NCI-H2029 treated with DMSO at 0.1 percent for 48 hours (cell line): ENCODE measurements at places on chromosomes 7 and 10.

DNA sequence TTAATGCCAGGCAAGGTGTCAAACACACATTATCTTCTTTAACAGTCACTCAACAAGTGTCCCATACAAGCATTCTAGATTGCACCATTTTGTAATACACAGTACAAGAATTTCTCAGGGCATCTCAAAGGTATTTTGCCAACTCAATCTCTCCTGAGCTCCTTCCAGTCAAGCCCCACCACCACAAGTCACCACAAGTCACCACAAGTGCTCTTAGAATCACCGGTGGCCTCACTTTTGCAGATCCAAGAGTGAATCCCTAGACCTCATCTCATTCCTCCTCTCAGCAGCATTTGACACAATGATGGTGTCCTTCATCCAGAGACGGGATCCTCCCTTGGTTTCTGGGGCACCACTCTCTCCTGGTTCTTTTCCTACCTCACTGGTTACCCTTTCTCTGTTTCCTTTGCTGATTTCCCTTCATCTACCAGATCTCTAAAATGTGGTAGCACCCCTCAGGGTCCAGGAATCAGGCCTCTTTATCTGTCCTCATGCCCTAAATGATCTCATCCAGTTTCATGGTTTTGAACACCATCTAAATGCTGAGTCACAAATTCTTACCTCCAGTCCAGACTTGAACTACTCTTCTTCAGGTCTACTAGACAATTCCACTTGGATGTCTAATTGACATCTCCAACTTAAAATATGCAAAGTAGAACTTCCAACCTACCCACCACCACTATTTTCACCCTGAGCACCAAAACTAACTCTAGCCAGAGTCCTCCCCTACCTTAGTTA is 26.9 kb downstream of the VPS41 start:
- DNase-seq, result no peak

GRCh38 chr10:12470719-12471118 is 121.4 kb downstream of the CAMK1D start:
- no peak for DNase-seq

- DNase-seq, result no peak
Observed at GRCh38 chr7:105423987-105424386, 35.3 kb upstream of the SRPK2 start.

- no peak for DNase-seq
Observed at GRCh38 chr7:102890292-102890970, 22.4 kb upstream of the LRRC17 start.

DNA sequence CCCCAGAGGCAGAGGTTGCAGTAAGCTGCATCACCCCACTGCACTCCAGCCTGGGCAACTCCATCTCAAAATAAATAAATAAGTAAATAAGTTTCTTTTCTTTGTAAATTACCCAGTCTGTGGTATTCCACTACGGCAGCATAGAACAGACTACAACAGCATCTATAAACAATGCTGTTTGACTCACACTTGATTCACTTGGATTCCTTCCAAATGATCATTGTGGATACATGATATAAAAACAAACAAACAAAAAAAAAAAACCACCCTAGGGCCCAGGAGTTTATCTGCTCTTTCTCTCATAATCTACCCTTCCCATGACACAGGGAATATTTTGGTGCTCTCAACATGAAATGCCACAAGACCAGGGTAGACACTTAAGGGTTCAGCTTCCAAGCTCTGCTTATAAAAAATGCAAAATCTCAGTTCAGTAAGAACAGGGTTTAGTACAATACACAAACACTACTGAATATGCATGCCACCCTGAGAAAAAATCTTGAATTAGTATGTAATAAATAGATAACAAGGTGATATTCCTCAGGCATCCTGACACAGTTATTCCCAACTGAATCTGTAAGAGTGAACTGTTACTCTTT is 200.9 kb downstream of the FAM107B start:
- DNase-seq, result no peak

DNA sequence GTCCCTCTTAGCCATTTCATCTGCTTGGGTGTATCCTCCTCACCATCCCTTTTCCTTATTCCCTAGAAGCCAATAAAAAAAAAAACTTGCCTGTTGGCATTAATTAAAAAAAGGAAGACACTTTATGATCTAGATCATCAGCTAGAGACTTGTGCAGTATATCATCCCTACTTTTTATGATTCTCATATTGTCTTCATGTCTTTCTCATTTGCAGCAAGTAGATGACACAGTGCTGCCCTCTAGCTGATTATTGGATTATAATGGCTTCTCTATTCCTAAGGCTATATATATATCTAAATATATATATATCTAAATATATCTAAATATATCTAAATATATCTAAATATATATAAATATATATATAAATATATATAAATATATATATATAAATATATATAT is 272.4 kb upstream of the LRGUK start:
- peak; percentile 7 for DNase-seq

DNA sequence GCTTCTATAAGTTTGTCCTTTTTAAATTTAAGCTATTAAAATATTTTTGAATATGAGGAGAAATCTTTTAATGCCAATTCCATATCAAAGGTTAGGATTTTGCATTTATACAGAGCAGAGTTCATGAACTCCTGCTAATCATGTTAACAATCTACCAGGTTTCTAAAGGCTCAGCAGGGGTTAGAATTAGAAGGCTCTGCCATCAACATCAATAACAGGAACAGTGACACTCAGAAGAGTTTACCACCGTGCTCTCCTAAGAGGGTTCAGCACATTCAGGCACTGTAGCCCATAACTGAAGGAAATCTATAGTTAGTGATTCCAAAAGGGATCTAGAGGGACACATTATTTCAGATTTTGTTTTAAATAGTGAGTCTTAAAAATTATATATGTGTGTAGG is 100.1 kb downstream of the HOXA1 start:
- no peak for DNase-seq

DNA sequence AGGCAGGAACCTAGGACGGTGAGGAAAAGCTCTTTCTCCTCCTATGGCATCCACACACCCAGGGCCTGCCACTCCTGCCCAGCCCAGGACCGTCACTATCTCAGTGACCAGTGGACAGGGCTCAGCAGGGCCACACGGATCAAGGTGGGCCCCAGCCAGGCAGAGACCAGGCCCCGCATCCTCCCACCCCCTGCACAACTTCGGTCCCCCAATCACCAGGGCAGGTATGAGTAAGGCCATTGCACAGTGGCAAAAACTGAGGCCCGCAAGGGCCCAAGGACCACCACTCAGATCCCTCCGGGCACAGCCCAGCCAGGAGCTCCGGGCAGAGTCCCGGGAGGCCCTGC is 30.3 kb downstream of the OAT start:
- no peak for DNase-seq

DNA sequence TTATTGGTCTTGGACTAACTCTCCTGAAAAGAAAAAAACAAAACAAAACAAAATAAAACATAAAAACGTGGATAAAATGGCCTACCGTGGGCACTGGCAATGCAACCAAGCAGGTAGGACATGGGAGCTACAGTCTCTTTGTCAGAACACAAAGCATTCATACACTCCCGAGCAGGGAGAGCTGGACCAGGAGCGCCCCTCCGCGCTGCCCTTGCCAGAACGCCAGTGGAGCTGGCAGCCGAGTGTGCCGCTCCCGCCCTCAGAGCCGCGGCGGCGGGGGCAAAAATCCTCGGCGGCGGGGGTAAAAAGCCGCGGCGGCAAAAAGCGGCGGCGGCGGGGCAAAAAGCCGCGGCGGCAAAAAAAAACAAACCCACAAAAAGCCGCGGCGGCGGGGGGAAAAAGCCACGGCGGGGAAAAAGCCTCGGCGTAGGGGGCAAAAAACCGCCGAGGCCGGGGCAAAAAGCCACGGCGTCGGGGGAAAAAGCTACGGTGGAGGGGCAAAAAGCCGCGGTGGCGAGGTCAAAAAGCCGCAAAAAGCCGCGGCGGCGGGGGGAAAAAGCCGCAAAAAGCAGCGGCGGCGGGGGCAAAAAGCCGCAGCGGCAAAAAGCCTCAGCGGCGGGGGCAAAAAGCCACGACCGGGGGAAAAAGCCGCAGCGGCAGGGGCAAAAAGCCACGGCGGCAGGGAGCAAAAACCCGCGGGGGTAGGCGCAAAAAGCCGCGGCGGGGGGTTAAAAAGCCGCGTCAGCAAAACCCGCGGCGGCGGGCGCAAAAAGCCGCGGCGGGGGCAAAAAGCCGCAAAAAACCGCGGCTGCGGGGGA is 418.1 kb downstream of the ZNF716 start:
- DNase-seq, result no peak

- DNase-seq, result no peak
Observed at GRCh38 chr10:74433993-74434392, 283.0 kb downstream of the ADK start.

DNA sequence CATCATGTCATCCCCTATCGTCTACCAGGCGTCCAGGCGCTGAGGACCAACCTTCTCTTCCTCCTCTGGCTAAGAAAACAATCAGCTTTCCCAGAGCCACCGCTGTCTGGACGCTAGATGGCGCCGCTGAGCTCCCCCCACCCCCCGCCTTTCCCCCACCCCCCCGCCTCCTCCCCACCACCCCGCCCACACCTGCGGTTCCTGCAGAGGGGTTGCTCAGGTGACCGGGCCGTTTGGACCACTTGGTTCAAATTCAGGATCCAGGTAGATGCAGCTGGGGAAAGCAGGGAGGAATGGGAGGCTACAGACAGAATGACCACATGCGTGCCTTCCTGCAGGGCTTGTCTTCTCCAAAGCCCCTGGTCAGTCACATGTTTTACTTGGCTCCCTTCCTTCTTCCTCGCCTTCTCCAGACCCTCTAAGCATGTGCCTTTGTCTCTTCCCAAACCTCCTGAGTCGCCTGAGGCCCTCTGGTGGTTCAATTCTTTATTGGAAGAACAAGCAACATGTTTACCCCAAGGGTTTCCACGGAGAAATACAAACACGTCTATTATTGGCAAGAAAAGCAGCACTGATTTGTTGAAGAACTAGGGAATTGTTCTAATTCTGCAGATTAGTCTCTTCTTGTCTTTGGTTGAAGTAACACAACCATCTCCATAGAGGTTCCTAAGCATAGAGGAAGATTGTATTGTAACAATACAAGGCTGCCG is 24.7 kb downstream of the AOC1 start:
- DNase-seq, result peak; percentile 85

- no peak for DNase-seq
Observed at GRCh38 chr10:49617121-49618020, 3.5 kb downstream of the CHAT start.

GRCh38 chr10:71995887-71996575 is 31.8 kb downstream of the CHST3 start:
- no peak for DNase-seq

GRCh38 chr10:95841661-95842498 is 65.9 kb upstream of the CC2D2B start:
- DNase-seq, result no peak

DNA sequence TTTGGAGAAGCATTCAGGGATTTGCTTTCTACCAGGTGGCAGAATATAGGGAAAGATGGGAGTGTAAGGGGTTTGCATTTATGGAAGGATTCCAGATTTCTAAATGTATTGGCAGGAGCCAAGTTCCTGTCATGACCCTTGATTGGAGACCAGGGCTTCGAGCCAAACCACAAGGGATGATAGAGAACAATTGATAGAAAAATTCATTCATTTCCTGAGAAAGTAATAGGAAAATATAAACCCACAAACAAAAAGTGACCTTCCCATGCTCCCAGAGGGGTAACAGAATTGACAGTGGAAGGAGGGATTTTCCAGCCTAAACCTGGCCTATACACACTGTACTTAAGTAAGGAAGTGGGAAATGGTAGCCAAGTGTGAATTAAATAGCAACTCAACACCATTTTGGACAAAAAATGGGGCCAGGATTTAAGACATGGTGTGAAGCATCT is 22.4 kb upstream of the IFIT2 start:
- peak; percentile 24 for DNase-seq

DNA sequence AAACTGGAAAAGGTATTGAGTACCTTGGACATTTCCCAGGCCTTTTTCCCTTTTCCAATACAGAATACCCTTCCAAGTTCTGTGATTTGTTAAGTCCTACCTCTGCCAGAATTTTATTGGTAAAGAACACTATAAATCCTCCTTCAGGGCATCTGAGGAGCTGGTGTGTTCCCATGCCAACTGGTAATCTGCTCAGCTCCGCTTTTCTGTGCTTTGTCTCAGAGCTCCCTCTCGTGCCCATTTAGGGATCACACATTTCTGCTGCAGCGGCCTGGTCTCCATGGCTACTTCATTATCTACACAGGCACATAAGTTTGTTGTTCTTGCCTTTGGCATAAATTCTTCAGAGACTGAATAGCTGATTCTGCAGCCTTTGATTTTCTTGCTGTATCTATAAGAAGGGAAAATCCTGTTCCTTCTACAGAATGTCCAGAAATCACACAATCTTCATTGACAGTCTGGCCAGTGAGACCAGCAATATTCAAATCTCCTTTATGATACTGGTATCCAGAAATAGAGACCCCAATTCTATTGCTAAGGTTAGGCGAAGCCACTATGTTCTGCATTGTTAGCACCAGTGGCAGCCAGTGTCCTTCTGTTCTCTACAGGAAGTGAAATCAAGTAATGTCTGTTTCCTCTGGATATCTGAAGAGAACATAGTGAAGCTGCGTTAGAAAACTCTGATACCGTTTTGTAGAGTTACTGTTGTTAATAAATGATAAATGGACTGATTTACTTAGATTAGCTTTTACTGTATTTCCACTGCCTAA is 51.9 kb downstream of the DENND11 start:
- DNase-seq, result peak; percentile 41

GRCh38 chr7:157825325-157825724 is 488.5 kb downstream of the DNAJB6 start:
- DNase-seq, result no peak

GRCh38 chr7:11831156-11831735 is 752 bp downstream of the THSD7A start:
- DNase-seq, result no peak

GRCh38 chr10:24723788-24724380 is at the start of gene ARHGAP21:
TSS of gene ARHGAP21 (minus strand) at chr10:24723887. CDS start at chr10:24721899, 1,988 bp downstream.
- no peak for DNase-seq

DNA sequence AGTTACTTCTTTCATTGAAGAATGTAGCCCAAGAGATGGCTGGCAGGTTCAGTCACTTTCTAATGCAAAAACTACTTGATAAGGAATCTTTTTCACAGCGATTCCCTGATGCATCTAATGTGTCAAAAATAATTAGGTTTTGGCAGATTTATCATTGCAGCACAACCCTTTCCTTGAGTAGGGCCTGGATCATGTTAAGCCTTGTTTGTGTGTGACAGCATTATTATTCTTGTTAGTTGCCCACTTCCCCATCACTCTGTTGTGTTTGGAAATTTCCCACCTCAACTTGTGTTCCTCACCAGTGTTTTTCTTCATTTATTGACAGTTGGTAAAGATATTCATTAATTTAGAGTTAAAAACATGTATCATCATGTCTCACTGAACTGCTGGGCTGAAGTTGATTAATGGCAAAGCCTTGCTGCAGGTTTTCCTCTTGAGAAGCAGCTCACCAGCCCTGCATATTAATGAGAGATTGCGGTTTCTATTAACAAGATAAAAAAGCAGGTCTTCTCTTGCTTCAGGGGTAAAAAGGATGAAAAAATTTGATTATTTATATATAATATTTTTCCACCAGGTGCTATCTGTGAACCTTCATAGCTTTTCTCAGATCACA is 233.3 kb upstream of the MDFIC start:
- DNase-seq, result no peak

- DNase-seq, result no peak
Observed at GRCh38 chr10:90859321-90859751, 1.5 kb upstream of the HTR7 start.

GRCh38 chr10:117005527-117006055 is 604 bp upstream of the SHTN1 start:
- DNase-seq, result no peak

GRCh38 chr10:119211625-119212441 is 4.5 kb downstream of the GRK5 start:
- no peak for DNase-seq

GRCh38 chr10:48768144-48768766 is 83.6 kb downstream of the WDFY4 start:
- DNase-seq, result no peak
